Progenitor cell of endocrine pancreas (in vitro differentiated cells): ENCODE measurements at places on chromosomes 3 and 15.

DNA sequence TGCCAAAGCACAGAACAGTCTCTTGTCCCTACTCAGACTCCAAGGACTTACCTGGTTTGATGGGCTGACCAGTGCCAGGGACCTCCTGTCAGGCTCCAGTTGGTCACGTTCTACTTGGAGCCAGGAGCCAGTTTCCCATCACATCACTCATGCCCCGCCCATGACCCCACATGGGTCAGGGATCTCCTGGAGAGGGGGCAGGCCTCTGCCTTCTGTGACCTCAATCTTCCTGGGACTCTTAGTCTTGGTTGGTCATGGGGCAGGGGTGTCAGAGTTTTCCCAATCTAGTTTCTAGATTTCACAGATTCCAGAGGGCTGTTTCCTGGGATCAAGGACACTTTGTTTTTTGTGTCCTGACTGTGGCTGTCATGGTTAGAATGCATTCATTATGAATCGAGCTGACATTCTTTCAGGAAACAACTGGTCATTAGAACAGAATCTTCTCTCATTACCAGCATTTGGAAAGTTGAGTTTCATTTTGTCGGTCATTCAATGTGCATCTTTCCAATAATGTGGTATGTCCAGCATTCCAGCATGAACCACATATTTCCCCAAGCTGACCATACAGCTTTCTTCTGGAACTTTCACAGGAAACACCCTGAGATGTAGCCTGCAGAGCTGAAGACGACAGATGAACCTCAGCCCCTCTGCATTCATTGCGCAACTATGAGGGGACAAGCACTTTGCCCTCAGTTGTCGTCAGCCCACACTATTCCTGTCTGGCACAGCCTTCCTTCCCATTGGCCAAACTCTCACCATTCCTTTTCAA lies 19.8 kb downstream of the CYP19A1 start:
- no peak for DNase-seq

DNA sequence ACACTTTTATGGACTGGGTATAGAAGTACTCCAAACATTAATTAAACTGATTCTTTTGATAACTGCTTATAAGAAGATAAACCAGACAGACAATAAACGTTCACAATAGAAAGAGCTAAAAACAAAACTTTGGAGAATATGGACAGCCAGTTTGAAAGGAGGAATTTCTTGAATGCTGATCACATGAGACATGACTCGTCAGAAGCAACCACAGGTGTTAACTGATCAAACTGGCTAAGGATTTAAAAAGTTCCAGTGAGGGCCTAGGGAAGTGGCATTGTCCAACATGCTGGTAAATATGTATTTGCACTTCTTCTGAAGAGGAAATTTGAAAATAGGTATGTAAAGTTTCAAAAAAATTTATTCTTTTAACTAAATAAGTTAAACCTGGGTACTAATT lies 29.4 kb upstream of the AP3B2 start:
- no peak for DNase-seq

- no peak for DNase-seq
Observed at GRCh38 chr15:72375501-72375845, 341 bp downstream of the HEXA start.

DNA sequence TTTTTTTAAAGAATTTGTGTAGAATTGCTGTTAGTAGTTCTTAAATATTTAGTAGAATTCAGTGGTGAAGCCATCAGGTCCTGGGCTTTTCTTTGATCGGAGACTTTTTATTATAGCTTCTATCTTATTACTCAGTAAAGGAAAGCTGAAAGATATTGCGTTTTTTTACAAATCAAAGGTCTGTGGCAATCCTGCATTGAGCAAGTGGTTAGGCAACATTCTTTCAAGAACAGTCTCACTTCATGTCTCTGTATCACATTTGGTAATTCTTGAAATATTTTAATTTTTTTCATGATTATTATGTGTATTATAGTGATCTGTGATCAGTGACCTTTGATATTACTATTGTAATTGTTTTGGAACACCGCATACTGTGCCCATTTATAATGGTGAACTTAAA lies 140.8 kb downstream of the UNC13C start:
- no peak for DNase-seq

DNA sequence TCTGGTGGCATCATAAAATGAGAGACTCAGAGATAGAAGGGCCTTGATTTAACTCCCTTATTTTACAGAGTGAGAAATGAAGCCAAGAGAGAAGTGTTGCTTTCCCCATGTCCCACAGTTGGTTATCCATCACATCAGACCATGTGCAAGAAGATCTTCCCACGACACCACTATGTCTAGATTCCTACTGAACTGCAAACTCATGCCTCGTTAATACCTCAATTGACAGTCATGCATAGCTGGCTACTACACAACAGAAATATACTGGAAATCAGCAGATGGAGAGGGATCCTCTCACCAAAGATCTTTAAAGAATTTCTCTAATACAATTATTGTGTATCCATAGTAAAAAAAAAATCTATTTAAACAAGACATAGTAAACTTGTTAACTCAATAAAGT lies 33.3 kb downstream of the PEAK1 start:
- DNase-seq = no peak

DNA sequence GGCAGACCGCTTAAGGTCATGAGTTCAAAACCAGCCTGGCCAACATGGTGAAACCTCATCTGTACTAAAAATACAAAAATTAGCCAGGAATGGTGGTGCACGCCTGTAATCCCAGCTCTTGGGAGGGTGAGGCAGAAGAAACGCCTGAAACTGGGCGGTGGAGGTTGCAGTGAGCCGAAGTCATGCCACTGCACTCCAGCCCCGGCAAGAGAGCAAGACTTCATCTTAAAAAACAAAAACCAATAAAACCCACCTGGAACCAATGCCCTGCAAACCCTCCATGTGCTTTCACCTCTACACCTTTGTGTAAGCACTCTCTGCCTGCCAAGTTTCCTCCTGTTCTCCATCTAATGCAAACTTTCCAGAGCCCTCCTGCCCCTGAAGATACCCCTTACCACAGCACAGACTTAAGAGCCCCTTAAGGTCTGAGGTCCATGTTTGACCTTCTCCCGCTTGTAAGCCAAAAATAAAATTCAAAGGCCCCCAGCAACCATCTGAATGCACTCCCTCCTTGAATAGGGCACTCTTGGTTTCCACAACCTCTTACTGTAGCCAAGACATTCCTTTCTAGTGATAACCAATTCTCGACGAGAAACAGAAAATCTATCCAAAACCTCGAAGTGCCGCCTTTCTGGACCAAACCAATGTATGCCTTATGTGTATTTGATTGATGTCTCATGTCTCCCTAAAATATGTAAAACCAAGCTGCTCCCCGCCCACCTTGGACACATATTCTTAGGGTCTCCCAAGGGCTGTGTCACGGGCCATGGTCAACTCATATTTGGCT lies 3.0 kb downstream of the RPL32 start:
- DNase-seq = no peak

- DNase-seq = no peak
Observed at GRCh38 chr3:157763644-157764043, 260.4 kb upstream of the VEPH1 start.

DNA sequence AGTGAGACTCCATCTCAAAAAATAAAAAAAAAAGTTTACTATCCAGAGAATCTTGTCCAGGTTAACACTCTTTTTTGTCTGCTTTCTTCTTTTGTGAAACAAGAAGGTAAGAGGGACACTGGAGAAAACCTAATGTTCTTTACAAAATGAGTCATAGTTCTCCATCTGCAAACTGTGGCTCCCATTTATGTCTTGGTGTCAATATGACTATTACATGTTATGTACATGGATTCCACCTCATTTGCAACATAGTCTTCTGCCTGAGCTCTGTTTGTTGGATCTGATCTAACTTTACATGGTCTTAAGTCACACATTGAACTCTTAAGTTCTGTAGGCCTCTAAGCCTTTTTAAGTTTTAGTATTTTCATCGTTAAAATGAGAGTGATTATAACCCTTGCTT lies 421.2 kb upstream of the TPRG1 start:
- no peak for DNase-seq

DNA sequence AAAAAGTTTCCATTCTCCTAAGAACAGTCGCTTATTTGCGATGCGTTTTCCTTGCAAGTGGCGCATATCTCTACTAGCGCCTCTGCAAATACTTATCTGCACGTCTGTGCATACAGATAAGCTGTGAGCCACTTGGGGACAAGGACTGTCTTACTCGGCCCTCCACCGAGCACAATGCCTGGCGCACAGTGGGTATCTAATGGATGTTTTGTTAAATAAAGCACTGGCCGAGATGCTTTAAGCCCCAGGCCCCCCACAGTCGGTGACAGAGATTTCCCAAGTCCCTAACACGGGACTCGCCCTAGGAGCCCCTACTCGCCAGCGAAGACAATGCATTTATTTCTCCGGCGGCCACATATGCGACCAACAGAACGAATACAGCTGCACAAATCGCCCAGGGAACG lies 503 bp downstream of the HLTF start:
- no peak for DNase-seq

DNA sequence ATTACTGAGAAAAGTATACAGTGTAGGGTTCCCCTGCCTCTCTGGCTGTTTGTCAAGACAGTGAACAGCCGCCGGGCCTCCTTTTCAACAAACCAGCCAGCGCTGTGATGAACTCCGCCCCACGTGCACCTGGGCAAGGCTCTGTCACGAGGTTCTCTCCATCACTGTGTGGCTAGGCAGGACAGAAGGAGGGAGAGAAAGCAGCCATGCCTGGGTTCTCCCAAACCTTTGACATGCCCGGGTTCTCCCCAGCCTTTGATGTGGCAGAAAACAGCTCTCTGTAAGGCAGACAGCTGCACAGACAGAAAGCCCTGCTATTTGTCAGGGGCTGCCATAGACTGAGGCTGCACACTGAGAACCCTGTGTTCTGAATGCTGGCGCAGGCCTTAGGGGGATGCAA lies 101.4 kb upstream of the TRPM1 start:
- no peak for DNase-seq

GRCh38 chr3:65831733-65832425 lies 206.8 kb downstream of the MAGI1 start:
- DNase-seq = no peak

GRCh38 chr3:190424478-190425439 lies 24.9 kb downstream of the TMEM207 start:
- DNase-seq = peak; percentile 15

- no peak for DNase-seq
Observed at GRCh38 chr3:30476368-30477084, 129.9 kb upstream of the TGFBR2 start.

GRCh38 chr3:45953536-45953935 lies 10.3 kb downstream of the CXCR6 start:
- DNase-seq = no peak

DNA sequence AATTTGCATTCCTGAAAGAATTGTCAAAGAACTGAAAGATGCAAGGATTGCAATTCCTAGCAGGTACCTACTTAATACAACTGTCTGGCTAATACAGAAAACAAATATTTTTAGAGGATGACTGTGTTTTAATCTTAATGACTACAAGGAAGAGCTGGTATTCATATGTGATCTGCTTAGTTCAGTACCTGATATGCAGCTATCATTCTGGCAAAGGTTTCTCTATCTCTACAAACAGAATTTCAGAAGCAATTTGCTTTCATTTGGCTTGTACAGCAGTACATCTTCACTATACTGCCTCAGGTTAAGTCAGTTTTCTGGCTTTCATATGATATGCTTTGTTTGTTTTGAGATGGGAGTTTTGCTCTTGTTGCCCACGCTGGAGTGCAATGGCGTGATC lies 51.3 kb downstream of the TBL1XR1 start:
- no peak for DNase-seq

DNA sequence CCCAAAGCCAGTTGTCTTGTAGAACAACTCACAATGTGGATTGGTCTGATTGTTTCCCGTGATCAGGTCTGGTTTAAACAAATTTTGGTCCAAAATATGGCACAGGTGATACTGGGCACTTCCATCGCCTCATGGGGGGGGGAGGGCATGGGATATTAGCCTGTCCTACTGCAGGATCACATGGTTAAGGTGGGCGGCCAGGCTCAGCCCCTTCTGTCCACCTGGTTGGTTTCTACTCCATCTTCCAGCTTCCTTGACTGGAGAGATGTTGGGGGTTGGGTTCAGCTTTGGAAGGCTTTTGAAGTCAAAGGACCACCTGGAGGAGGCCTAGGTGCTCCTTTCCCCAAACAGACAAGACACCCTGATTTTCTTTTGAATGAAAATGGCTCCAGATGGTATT lies 7.2 kb downstream of the KLF13 start:
- DNase-seq = no peak

- DNase-seq = no peak
Observed at GRCh38 chr3:149180057-149180573, 41.5 kb downstream of the CP start.

DNA sequence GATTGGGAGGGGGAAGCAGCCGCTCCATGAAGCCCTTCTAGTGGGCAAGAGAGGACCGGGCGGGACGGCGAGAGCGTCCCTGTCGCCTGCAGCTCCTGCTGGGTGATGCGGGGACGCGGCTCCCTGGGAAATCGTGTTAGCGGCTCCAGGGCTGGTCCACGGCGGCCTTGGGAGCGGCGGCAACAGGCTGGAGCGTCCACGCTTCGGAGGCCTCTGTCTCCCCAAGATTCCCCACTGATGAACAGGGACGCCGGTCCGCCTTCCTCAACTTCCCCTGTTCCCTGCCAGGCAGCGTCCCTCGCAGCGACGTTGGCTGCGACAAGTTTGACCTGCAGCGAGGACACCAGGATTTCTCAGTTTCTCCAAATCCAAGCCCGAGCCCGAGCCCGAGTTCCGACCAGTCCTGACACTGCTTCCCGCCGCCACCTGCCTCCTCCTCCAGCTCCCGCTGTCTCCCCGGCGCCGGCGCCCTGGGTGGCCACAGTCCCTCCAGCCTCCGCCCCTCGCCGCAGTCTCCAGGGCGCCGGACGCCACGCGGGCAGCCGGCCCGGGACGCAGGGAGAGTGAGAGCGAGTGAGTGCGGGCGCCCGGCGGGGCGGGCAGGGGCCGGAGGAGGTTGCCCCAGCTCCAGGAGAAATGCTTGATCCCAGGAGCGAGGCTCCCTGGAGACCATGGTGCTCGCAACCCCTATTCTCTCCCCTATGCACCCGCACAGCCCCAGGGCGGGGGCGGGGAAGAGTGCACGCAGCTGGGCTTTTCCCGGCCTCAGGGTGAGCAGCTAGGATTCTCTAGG lies 78.1 kb upstream of the RNF7 start:
- DNase-seq = peak; percentile 63

- peak; percentile 73 for DNase-seq
Observed at GRCh38 chr3:124584552-124585391, 145.5 kb upstream of the UMPS start.

GRCh38 chr15:82304778-82305090 lies 42.1 kb downstream of the SAXO2 start:
- DNase-seq = no peak

GRCh38 chr3:146640955-146641867 lies 36.1 kb upstream of the PLSCR5 start:
- no peak for DNase-seq

DNA sequence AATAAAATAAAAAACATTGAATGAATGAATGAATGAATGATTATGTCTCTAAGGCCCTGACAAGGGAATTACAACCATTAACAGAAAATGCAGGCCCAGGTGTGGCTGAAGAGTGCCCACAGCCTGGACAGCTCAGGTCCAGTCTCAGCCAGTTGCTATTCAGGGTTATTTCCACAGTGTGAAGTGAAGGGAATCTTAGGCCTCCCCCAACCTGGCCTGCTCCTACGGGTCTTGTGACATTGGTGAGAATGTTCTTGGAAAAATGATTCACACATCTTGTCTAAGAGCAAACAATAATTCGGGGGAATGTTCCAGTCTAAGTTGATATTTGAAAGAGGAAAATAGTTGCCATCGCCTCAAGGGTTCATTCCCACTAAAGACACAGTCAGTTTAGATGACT lies 37.0 kb downstream of the MINDY4B start:
- DNase-seq = no peak
